ENCODE measurements at places on chromosomes 7 and 10. TPM values are rescaled to one million over a fixed set of nuclear protein-coding genes. Genes with fewer than 3 reads are reported as not detected.

Gene ST8SIA6
- not detected for total RNA-seq

Gene CFAP46
- 3.8 TPM for total RNA-seq

Gene FAM131B
- 1.3 TPM for total RNA-seq

Gene STK31
- 0.89 TPM for total RNA-seq

Gene SNX10
- 27.9 TPM for total RNA-seq

Gene C10orf62
- not detected for total RNA-seq

Gene MYL7
- total RNA-seq: 1.2 TPM

GRCh38 chr10:89773081-89773480, 71.7 kb downstream of the KIF20B start:
- DNase-seq: no peak

- no peak for DNase-seq
These were observed 27.9 kb downstream of the MTURN start for GRCh38 chr7:30162622-30163124.

DNA sequence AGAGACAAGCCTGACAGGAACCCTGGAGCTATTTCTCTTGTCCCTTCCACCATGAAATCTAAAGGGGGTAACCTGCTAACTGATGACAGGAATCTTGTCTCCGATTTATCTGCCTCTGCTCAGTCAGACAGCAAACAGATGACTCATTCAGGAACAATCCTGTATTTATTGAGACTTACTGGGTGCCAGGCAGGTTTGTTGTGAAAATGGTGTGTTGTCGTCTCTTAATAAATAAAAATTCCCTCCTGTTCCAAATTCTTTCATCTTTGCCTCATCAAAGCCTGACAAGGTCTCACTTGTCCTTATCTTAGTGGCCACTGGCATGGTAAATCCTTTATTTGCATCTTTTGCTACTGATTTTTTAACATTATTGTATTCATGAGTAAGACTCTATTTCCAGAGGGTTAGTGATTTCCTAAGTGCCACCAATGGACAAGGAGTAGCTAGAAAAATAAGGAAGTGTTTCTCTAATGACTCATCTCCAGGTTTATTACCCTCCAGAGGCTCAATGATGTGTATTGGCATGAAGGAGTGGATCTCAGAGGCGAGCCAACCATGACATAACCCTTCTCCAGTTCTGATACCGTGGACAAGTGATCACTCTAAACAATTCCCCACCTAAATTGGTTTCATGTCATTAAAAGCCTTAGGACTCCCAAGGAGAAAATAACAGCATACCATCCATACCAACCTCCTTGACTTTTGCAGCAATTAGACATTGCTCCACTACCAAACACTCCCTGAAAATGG, 724.0 kb downstream of the GRID1 start:
- DNase-seq: peak; percentile 93

- no peak for DNase-seq
These were observed 5.8 kb downstream of the KCND2 start for GRCh38 chr7:120278773-120279172.

DNA sequence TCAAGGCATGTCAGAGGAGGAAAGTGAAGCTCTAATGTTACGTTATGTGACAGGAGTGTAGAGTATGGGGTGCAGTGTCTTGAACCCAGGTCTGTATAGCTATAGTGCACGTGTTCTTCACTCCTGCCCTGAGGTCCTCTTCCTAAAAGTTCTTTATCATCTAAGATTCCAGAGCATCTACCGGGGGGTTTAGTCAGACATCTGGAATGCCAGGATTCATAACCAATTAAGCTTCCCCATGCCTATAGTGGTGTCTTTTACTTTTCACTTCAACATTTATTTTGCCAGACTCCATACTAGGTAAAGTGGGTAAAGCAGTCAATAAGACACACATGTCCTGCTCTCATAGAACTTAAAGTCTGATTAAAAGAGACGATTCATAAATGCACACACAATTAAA, 22.4 kb downstream of the PPP1R3C start:
- DNase-seq: no peak

- no peak for DNase-seq
These were observed 44.2 kb upstream of the DPYSL4 start for GRCh38 chr10:132142396-132143161.

Measured in kidney epithelial cell (primary cell).